Activated naive CD4-positive, alpha-beta T cell (primary cell): ENCODE measurements at places on chromosomes 1 and 21.

- no peak for DNase-seq
Measured at GRCh38 chr1:34864759-34865158, 5.2 kb upstream of the SMIM12 start.

- DNase-seq: no peak
Measured at GRCh38 chr21:35088319-35088771, 39.2 kb upstream of the RUNX1 start.

- DNase-seq: no peak
Measured at GRCh38 chr1:162704673-162705424, 72.6 kb downstream of the DDR2 start.

GRCh38 chr1:177429234-177429633 is 258.5 kb downstream of the BRINP2 start:
- no peak for DNase-seq

DNA sequence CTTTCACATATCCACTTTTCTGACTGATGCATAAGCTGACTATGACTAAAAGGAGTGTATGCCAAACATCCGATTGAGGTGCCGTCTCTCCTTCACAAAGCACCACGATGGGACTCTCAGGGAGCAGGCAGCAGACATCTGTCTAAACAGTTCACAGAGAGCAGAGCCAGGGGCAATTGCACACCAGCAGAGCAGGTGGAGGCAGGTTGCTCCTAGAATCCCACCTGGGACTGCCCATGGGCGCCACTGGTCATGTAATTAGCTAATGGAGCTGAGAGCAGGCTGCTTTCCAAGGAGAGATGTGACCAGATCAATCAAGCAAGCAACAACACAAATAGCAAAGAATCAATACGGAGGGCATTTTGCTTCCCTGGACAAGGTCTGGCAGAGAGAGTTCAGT is 30.5 kb upstream of the COA6 start:
- no peak for DNase-seq

GRCh38 chr1:246476771-246477170 is 30.3 kb downstream of the SMYD3 start:
- DNase-seq: no peak

DNA sequence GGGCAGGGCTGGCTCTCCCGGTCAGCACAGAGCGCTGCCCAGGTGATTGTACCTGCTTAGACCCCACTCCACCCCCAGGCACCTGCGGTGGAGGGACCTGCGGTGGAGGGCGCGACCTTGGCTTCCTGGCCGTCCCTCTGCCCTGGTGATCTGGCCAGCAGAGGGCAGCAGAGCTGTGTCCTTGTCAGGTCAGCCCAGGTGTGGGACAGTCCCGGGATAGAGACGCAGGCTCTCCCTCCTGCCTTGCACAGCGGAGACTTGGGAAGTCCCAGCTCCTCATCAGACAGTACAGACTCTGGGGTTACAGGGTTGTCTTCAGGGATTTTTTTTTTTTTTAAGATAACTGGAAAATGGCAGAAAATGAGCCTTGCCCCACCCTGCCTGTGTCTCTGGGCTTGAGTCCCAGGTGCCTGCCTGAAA is 10.0 kb downstream of the SLX9 start:
- DNase-seq: peak; percentile 38

DNA sequence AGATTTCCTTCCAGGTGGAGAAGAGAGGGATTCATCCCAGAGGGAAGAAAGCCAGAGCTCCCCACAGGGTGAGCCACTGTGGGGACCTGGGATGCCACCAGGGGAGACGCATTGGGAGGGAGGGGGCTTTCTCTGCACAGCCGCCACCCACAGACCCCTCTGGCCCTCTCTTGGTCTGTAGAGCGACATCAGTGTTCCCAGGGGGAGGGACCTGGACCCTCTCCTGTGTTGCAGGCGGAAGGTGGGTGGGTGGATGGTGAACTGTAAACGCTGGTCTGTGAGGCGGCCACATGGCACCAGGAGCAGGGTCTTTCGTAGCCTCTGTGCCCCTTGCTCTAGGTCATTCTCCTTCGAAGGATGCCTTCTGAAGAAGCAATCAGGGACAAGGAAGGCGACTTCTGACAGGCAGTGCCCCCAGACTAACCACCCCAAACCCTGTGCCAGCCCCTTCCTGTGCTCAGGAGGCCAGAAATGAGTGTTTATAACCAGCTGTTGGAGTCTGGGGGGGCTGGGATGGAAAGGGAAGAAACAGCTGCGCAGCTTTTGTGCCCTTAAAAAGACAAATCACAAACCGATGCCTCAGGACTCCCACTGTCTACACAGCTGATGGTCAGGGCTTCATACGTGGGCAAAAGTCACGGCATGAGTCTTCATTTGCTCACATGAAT is 121.4 kb upstream of the ZBTB40 start:
- DNase-seq: no peak

GRCh38 chr21:16195538-16195910 is 465.7 kb downstream of the USP25 start:
- DNase-seq: no peak

- no peak for DNase-seq
Measured at GRCh38 chr1:28395181-28395580, 25.6 kb downstream of the PHACTR4 start.

DNA sequence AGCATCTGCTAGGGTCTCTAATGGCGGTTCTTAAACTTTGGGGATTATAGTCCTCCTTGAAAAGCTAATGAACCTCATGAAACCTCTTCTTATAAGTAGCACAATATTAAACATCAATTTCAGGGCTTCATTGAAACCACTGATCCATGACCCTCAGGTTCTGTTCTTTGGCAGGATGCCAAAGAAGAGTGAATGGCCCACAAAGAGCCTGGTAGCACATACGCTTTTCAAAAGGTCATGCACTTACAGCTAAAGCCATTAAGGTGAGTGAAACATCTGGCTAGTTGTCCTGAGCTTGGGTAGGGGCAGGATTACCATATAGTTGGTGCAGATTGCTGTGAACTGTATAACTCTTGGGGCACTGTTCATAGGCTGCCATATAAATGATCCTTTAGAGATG is 42.3 kb downstream of the MDM4 start:
- DNase-seq: no peak

DNA sequence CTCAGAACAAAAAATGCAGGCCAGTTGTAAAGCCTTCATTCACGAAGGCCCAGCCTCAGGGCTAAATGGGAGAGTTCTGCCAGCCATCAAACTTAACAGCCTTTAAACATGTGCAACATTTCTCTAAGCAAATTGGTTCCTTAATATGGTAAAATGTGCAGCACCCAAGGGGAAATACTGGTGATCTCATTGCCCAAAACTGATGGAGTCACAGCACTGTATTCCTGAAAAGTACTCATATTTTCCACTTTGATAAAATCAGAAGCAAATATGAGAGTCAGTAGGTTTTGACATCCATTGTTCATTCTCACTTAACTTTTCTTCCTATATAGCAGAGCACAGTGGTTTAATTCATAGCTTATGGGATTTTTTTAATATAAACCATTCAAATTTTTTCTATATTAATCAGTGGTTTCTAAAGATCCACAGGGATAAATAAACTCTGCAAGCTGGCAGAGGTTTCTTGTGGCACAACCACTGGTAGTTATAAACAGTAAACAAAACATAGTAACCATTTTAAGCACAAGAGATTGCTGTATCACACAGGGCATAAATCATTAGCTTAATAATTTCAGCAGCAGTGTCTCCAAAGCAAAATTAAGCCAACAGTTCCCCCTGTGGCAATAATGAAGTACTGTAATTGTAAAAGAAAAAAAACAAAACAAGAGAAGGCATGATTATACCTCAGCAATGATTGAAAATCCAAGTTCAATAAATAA is 106.9 kb upstream of the LYPLAL1 start:
- no peak for DNase-seq

- DNase-seq: no peak
Measured at GRCh38 chr1:185539277-185539943, 194.8 kb upstream of the HMCN1 start.

- no peak for DNase-seq
Measured at GRCh38 chr1:90508376-90509167, 208.5 kb downstream of the BARHL2 start.

- DNase-seq: no peak
Measured at GRCh38 chr1:50257940-50258685, 149.4 kb downstream of the ELAVL4 start.

DNA sequence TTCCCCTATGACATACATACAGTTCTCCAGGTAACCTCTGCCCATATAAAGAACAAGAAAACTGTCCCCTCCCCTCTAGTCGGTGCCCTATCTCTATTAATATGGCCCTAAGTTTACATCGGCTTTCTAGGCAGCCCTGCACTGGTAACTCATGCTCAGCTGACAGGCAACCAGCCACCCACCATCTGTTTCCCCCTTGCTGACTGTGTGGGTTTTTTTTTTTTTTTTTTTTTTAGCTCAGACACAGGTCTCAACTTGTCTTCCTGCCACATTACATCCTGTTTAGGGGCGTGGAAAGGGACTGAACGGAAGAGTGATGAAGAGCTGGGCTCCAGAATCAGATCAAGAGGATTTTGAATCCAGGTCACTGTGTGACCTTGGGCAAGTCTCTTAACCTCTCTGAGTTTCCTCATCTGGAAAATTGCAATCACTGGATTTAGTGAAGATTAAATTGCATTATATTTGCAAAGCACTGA is 14.0 kb downstream of the LAPTM5 start:
- no peak for DNase-seq

GRCh38 chr1:85943526-85943925 is 213.0 kb downstream of the COL24A1 start:
- no peak for DNase-seq

- no peak for DNase-seq
Measured at GRCh38 chr1:31745096-31745945, 18.8 kb downstream of the ADGRB2 start.

- DNase-seq: no peak
Measured at GRCh38 chr1:66938613-66939012, 13.8 kb downstream of the MIER1 start.

DNA sequence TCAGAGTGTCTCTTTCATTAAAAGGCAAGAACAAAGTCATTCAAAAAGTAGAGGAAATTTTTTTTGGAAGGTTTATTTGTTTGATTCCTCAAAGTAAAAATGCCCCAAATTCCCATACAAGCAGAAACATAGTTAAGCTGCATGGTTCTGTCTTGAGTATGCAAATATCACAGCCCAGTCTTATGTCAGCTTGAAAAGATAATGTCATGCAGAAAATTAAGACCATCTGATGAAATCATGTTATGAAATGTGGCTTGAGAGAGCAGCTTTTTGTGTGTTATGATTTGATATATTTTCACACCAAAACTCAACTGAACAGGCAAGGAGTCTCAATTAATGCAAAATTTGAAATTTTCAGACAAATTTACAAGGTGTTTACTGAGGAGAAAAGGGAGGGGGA is 411.0 kb downstream of the LMO4 start:
- DNase-seq: no peak

DNA sequence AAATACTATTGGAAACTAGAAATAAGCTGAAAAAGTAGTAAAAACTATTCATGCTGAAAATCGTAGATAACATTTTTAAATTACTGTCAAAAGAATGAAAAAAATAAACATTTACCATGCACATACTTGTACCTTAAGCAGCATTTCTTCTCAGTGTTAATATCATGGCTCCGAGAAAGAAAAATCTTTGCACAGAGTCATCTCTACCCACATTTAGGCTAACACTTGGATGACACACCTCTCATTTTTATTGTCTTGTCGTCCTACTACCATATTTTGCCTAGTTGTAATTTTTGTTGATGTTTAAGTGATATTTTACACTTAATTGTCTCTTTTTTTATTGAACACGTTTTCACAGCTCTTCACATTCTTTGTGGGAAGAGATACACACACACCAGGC is 1.7 kb upstream of the TNFSF4 start:
- no peak for DNase-seq

DNA sequence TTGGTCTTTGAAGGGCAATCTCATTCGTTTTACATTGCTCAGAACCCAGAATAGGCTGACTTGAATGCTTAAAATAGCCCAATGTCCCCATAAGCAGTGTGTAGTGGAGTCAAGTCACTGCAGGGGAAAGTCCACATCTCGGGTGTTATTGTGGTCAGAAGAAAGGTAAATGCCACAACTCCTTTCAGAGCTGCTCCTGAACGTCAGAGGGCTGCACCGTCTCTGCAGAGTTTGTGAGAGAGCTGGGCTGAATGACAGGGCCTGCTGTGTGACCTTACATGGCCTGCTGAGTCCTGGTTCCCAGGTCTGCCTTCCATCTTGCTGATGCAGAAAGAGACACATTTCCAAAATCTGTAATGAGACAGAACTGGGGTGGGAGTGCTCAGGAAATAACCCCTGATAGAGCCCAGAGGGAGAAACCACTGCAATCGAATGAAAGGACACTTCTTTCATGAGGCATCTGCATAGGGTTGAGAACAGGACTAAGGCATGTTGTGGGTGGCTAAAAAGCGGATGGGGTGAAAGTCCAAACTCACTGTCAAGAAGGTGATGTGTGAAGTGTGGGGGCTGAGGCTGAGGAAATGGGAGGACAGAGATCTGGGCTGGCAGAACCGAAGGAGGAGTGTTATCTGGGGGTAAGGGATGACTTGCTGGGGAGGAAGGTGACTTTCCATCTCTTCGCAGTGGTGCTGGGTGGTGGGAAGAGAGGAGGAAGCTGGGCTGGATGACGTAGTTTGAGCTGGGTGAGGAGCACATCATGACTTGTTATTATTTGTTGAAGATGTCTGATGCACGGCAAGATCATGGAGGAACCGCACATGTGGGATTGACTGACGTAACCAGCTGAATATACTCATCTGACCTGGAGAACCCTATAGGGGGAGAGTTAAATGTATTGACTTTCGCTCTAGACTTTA is 33.7 kb downstream of the XCL2 start:
- no peak for DNase-seq

- no peak for DNase-seq
Measured at GRCh38 chr1:10692401-10693021, 103.9 kb downstream of the CASZ1 start.
